ENCODE measurements at places on chromosomes 2 and 18.

DNA sequence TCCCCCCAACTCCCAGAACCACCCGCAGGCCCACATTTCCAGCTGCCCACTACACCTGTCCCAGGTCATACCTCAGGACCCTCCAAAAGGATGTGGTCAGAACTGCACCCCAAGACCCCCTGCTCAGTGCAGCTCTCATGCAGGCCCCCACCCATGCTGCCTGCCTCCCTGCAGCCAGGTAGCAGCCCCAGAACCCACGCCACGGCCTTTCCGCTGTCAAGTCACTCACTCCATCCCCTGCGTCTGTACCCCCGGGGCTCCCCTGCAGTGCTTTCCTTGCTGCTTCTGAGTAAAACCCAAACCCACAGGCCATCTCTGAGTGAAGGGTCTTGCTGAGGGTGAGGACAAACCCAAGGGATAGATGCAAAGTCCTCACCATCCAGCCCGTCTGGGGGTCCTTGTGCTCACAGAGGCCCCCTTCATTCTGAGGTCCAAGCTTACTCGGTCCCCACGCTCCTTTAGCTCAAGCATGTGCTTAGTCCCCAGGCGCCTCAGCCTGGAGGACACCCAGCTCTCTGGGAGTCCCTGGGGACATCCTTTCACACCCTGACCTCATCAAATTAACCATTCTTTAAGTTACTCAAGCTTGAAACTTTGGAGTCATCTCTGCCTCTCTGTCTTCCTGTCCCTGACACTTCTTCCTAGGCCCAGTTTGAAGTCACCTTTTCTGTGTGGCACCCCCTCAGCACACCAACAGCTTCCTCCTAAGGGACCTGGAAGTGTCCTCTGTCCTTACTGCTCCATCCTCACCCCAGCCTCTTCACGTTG lies 130.1 kb downstream of the SMAD7 start:
- no peak for DNase-seq

- DNase-seq = no peak
Observed at GRCh38 chr18:45069546-45069945, 388.9 kb downstream of the SETBP1 start.

DNA sequence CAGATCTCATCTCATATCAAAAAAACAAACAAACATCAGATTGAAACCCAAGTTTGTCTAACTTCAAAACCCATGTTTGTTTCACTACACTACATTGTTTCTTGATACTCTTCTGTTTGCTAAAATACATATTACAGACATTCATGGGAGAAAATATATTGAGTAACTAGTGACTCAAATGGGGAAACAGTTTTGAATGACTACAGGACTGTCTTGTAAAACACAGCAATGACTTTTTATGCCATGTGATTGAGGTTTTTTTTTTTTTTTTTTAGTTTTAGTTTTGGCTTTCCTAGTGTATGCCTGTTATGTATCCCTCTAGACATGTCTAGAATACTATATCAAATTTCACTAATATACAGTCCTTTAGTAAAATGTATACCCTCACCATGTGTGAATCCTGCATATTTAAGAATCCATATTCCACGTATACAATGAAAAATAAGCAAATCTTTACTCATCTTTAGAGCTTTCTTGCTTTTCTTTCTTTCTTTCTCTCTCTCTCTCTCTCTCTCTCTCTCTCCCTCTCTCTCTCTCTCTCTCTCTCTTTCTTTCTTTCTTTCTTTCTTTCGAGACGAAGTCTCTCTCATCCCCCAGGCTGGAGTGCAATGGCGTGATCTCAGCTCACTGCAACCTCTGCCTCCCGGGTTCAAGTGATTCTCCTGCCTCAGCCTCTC lies 46.6 kb upstream of the SERTAD2 start:
- no peak for DNase-seq

GRCh38 chr2:96764253-96764637 lies 3.5 kb downstream of the CNNM4 start:
- no peak for DNase-seq

- DNase-seq = no peak
Observed at GRCh38 chr2:119522671-119523070, 1.6 kb downstream of the SCTR start.

GRCh38 chr2:174996622-174997021 lies 8.6 kb downstream of the CHN1 start:
- DNase-seq = no peak

GRCh38 chr2:20670315-20671035 lies 3.5 kb downstream of the GDF7 start:
- no peak for DNase-seq

DNA sequence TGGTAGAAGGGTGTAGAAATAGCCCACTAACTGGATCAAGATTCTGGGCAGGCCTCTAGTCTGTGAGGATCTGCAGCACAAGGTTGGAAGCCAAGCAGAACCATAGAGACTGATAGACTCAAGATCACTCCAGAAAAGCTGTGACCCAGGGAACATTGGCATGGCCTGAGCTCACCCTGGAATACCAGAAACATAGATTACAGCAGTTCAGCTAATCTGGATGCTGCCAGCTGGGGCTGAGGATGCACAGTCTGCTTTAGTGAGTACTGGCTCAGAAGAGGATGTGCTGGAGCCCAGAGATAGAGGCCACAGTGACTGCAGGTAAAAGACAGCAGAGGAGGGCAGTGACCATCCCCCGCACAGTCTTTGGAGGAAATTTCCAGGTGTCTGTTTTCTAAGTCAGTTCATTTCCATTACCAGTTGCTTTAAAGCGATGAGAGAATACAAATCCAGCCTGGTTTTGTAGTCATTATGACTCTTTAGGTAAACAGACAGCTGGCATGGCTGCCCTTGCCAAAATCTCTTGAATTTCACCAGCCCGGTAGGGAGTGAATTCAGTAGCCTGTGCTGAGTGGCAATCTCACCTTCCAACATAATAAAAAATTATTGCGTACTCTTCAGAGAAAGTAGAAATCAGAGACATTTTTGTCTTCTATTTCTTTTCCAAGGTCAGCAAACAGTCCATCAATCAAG lies 119.2 kb downstream of the ANTXR1 start:
- no peak for DNase-seq

GRCh38 chr2:3403587-3404334 lies 24.3 kb downstream of the TRAPPC12 start:
- no peak for DNase-seq

DNA sequence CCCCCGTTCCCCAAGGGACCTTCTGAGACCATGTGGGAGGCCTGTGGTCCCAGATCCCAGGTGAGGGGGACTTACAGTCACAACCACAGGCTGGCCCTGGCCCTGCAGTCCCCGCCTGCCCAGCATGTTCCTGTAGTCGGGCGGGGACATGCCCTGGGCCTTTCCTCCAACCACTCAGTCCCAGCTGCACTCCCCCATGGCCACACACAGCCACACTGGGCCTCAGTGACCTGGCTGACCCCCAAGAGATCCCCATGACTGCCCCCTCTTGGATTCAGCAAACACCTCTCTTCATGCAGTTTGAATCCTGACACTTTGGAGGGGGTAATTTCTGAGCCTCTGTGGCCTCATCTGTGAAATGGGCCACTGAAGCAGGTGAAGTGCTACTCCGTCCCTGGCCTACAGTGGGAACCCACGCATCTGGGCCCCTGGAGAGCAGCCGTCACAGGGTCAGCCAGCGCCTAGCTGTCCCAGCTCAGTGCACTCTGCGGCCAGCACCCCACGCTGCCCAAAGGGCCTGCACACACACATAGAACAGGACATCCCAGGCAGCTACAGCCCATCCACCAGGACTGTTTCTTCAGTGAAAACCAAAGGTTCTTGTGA lies 12.7 kb upstream of the ARHGEF4 start:
- no peak for DNase-seq

DNA sequence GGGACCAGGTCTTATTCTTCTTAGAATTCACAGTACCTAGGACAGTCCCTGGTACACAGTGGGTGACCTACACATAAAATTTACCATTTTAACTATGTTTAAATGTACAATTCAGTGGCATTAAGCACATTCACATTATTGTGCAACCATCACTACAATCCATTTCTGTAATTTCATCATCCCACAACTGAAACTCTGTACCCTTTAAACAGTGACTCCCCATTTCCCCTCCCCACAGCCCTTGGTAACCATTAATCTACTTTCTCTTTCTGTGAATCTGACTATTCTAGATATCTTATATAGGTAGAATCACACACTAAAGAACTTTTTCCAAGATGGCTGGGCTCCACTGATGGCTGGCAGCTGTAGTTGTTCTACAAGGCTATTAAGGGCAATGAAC lies 41.6 kb downstream of the GFPT1 start:
- peak; percentile 4 for DNase-seq

DNA sequence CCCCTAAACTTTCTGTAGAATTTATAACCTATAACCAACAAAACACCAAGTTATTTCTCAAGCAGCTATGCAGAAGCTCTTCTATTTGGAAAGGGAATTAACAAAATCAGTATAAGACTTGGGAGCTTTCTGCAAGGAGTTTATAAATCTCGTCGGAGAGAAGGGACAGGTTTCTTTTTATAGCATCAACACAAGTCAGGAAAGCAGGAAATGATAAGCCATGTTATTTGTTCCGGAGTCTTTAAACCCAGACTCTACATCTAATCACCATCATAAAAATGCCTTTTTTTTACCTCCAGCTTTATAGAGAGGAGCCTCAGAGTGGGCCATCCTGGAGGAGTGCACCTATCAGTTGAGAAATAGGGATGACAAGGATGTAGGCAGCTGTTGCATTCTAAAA lies 137.1 kb downstream of the DPP10 start:
- no peak for DNase-seq

- DNase-seq = no peak
Observed at GRCh38 chr2:194271293-194271961, 1385.6 kb upstream of the SLC39A10 start.

GRCh38 chr2:237874585-237875161 lies 15.2 kb downstream of the RAMP1 start:
- DNase-seq = peak; percentile 51

GRCh38 chr18:73283032-73283431 lies 415.2 kb upstream of the NETO1 start:
- DNase-seq = peak; percentile 11

DNA sequence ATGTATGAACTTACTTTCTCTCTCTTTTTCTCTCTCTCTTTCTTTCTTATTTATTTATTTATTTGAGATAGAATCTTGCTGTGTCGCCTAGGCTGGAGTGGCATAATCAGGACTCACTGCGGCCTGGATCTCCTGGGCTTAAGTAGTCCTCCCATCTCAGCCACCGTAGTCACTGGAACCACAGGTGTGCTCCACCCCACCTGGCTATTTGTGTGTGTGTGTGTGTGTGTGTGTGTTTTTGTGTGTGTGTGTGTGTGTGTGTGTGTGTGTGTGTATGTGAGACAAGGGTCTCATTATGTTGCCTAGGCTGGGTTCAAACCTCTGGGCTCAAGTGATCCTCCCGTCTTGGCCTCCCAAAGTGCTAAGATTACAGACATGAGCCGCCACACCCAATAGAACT lies 64.3 kb downstream of the KIAA1328 start:
- no peak for DNase-seq

- DNase-seq = no peak
Observed at GRCh38 chr18:63109022-63109421, 210.5 kb downstream of the BCL2 start.
